Activated CD4-positive, alpha-beta T cell treated with anti-CD3 and anti-CD28 coated beads, Interleukin-2, amount 50 U/mL, for 16 hours (primary cell): ENCODE measurements at places on chromosomes 11 and 22.

DNA sequence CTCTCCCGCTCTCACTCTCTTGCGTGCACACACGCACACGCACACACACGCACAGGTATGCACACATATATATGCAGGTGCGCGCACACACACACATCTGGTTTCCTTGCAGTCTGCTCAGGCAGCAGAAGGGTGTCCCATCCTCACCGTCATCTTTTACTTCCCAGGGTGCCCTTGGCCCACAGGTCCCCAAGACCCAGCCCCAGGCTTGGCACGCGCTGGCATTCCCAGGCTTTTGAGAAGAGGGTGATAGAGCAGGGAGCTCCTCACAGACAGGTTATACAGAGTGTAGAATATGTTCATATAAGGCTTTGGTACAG lies 52.0 kb upstream of the SPATA19 start:
- no peak for DNase-seq

- DNase-seq, result peak; percentile 62
Observed at GRCh38 chr11:108620958-108621772, 27.6 kb upstream of the EXPH5 start.

DNA sequence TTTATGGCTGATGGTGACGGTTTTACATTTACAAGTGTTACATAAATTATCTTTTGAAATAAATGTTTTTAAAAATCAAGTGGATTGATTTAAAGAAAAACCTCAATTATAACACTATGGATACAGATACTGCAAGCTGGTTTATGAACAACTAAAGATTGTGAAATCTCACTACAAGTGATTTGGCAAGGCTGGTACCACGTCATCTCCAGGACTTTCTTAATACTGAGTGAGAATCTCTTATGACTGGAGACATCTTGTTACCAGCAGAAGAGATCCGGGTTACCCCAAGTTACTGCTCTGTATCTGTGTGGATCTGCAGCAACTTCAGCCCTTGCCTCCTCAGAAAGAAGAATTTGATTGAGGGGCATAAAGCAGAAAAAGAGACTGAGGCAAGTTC lies 452.9 kb downstream of the MN1 start:
- no peak for DNase-seq

DNA sequence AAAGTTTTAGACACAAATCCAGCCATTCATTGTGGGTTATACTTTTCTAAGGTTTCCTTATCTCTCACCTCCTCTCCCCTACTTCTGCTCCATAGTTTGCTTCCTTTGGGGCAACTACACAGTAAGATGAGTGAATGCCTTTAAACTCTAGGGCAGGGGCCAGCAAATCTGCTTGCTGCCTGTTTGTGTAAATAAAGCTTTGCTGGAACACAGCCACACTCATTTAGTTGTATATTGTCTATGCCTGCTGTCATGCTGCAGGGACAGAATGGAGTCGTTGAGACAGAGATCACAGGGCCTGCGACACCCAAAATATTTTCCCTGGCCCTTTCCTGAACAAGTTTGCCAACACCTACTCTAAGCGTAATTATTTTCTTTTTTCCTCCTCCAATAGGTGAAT lies 58.7 kb downstream of the TECTA start:
- no peak for DNase-seq

GRCh38 chr11:12725863-12726682 lies 51.9 kb downstream of the TEAD1 start:
- DNase-seq, result no peak
